ENCODE measurements at places on chromosomes 5 and 9. TPM values are rescaled to one million over a fixed set of nuclear protein-coding genes. Genes with fewer than 3 reads are reported as not detected.

- no peak for DNase-seq
Measured at GRCh38 chr5:17666726-17667235, 32.5 kb downstream of the TAF11L14 start.

- DNase-seq: no peak
Measured at GRCh38 chr5:176381979-176382378, 6.4 kb downstream of the NOP16 start.

MVB12B gene
- 34.8 TPM for total RNA-seq

DNA sequence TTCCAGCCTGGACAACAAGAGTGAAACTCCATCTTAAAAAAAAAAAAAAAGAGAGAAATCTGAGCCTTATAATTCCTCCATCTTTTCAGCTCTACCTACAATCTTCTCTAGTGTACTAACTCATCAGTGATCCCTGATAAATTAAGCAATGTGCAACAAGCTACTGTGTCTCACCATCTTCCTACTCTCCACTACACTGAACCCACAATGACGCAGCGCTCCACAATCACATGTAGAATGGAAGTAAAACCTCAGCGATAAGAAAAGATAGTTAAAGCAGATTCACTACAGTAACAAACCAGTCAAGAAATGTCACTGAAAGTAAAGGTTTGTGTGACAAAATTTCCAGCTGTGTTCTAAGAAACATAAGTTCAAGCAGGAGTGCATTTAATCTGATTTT lies 13.5 kb downstream of the ABCA1 start:
- DNase-seq: no peak

DNA sequence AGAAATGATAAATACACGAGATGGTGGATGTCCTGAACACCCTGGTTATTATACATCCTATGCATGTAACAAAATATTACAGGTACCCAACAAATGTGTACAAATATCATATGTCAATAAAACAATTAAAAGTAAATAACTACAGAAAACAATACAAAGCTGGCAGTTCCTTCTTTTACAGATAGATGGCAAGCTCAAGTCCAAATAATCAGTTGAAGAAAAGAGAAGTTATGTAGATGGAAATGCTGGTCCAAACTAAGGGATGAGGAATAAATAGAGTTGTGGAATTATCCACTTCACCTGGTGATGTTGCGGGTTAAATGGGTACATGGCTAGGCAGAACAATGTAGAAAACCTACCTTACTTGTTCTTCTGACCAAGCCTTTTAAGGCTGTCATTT lies 79.4 kb downstream of the PALM2AKAP2 start:
- no peak for DNase-seq

CDH9 gene
- total RNA-seq: not detected

DNA sequence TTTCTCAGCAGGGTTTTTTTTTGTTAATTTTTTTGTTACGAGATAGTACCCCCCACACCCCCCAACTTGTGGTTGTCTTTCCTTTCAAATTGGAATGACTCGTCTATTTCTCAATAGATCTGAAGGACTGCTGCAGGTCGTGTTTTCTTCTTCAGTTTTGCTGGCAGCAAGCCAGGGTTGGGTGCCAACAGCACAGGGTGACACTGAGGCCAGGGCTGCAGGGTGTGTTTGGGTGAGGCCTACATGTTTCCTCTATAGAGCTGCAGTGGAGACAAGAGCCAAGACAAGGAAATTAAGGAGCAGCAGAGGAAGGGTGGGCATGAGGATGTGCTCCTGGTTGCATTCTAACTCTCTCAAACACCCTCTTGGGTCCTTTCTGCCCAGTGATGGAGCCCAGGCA lies 52.2 kb downstream of the NXNL2 start:
- no peak for DNase-seq

CDC20B gene
- not detected for total RNA-seq

FYB1 gene
- total RNA-seq: not detected

DNA sequence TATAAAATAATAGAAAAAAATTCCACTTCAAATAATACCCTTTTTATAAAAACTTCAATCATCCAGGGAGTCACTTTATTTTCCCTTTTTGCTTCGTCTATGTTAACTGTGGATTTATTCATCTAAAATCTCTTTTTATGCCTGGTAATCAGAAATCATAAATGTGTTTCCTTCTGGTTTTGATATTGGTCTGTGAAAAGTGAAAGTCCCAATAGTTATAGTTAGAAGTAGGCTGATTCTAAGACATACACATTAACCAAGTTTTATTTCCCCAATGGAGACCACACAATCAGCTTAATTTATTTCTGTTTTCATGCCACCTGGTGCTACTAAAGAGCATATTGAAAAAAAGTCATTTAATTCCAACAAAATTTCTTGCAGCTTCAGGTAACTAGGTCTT lies 45.7 kb downstream of the ZNF474 start:
- DNase-seq: no peak

FBXL7 gene
- 14.8 TPM for total RNA-seq

EPB41L4B gene
- 7.8 TPM for total RNA-seq

DNA sequence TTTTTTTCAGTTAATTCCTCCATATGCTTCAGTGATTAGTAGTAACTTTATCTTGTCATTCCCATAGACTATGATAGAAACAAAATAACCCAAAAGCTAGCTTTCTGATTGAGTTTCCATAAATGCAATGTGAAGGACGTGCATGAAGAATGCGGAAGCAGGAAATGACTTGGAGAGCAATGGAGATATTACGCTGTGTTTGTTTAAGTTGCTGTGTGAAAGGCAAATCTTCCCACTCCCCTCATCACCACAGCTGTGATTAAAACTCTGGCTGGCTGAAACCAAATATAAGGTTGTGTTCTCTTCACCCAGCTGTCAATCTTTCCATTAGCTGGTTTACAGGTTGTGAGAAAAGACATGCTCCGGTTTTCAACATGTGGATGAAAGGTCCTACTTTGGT lies 83.9 kb downstream of the NR2F1-AS1 start:
- no peak for DNase-seq
